ENCODE measurements at places on chromosomes 5 and 9. TPM values are rescaled to one million over a fixed set of nuclear protein-coding genes. Genes with fewer than 3 reads are reported as not detected.

SHOC1 gene
- 0.07 TPM for total RNA-seq

DNA sequence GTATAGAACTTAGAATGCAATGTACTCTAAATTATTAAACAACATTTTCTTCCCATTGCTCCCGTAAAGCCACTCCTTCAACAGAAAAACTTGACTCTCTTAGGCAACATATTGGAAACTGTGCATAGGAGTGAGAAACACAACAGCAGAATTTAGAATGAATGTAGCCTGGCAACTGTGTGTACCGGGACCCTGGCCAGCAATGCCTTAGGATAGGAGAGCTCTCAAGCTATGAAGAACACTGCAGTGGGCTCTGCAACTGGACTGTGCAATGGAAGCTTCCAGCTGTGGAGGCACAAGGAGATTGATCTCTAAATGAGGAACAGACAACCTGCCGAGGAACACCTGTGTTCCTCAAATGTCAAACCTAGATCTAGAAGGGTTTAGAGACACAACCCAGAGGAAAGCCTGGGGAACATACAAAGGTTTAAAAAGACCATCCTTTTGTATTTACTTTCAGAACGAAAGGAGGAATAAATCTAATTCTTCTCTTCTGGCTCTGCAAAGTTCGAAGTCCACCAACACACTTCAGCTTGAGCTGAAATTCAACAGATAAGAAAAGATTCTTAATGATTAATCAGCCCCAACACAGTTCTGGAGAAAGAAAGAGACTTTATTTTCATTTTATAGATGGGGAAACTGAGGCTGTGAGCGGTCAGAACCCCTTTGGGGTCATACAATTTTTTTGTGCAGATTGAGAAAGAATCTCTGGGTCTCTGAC lies 51.5 kb upstream of the ARL15 start:
- DNase-seq: no peak

NACC2 gene
- 27.3 TPM for total RNA-seq

DNA sequence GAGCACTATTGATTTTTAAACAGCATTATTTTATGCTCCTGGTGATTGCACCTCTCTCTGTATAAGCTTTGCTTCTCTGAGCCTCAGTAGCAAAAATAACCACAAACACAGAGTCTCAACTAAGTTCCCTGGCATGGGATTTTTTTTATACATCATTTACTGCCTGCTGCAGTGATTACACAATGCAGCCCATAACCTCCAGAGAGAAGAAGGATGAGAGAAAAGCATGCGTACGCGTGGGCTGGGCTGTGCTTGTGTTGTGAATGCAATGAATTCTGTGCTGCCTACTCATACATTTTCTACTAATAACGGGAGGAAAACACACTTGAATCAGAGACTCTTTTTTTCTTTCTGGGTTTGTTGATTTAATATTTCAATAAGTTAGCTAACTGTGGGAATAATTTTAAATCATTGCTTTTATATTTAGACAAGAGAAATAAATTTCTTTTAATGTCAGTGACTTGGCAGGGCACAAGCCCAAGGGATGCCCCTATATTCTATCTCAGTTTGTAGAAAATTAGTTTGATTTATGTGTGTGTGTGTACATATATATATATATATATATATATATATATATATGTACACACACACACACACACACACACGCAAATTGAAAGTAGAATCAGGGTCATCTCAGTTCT lies 351.5 kb downstream of the MED10 start:
- DNase-seq: no peak

KIAA1958 gene
- total RNA-seq: 2.5 TPM

QRFP gene
- not detected for total RNA-seq

- no peak for DNase-seq
Measured at GRCh38 chr5:137500615-137501225, 1.6 kb upstream of the SPOCK1 start.

DNA sequence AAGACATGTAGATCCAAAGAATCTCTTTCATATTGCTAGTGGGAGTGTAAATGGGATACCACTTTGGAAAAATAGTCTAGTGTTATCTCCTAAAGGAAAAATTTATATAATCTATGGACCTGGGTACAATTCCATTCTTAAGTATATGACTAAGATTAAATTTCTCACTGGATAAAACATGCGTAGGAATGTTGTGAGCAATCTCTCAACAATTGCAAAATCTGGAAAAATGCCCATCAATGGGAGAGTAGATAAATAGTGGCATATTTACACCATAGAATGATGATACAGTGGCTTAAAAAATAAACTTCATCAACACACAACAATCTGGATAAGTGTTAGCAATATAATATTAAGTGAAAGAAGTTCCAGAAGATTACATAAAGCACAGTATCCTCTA lies 469.5 kb downstream of the MAN2A1 start:
- DNase-seq: peak; percentile 58

CTSV gene
- 22.2 TPM for total RNA-seq

DNA sequence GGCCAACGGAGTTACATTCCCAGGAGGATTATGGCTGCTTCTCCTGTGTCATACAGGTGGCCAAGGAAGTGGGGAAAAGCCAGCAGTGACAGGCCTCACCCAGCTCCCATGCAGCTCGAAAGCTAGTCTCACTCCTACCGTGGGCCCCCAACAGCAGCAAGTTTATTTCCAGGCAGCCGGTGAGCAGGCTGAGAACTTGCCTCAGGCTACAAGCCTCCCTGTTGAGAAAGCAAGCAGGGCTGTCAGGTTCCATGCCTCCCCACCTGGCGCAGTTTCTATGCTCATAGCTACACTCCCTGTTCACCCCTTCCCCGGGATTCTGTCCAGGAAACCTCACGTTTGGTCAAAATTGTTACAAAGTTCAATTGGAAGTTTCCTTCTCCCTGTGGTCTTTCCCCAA lies 27.5 kb upstream of the DNAH5 start:
- DNase-seq: no peak

PLPP1 gene
- 122 TPM for total RNA-seq

- peak; percentile 12 for DNase-seq
Measured at GRCh38 chr9:83336706-83337105, 201.5 kb downstream of the FRMD3 start.

DNA sequence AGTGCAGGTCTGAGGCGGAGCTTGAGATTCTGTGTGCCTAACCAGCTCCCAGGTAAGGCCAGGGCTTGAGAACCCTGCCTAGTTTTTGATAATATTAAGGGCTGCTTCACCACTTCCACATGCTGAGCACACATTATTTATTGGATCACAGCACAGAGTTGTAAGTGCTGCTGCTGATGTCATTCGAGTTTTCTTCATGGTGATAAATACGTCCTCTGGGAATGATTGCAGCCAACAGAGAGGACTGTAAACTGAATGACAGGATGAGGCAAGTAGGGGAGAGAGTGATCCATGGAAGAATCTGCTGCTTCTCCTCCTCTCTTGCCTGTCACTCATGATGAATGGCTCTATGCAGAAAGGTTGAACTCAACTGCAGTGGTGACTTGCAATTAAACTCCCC lies 77.9 kb upstream of the VPS13A start:
- DNase-seq: no peak

CNOT6 gene
- total RNA-seq: 21.0 TPM

GRCh38 chr5:105573575-105573974 lies 2011.0 kb upstream of the NUDT12 start:
- DNase-seq: no peak

DNA sequence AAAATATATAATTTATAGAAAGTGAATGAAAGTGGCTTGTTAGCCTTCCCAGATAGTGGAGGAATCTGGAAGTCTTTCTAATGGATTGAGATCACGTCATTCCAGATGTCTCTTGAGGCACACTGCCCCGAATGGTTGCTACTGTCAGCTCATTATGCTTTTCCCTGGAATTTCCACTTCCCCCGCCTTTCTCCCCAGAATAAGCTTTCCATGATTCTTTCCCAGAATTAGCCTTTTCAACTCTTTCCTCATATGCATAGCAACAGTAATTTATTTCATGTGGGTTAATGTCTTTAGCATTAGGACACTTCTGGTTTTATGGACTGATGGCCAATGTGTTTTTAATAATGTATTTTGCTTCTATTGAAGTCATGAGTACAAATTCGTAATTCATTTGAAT lies 81.5 kb downstream of the PALM2AKAP2 start:
- DNase-seq: no peak

MIGA2 gene
- total RNA-seq: 16.3 TPM

- no peak for DNase-seq
Measured at GRCh38 chr9:129596541-129597331, 24.2 kb downstream of the C9orf50 start.

MCC gene
- 46.2 TPM for total RNA-seq

- peak; percentile 95 for DNase-seq
Measured at GRCh38 chr9:115672477-115673316, 480.9 kb upstream of the PAPPA start.

PCDHB5 gene
- 0.12 TPM for total RNA-seq

DNA sequence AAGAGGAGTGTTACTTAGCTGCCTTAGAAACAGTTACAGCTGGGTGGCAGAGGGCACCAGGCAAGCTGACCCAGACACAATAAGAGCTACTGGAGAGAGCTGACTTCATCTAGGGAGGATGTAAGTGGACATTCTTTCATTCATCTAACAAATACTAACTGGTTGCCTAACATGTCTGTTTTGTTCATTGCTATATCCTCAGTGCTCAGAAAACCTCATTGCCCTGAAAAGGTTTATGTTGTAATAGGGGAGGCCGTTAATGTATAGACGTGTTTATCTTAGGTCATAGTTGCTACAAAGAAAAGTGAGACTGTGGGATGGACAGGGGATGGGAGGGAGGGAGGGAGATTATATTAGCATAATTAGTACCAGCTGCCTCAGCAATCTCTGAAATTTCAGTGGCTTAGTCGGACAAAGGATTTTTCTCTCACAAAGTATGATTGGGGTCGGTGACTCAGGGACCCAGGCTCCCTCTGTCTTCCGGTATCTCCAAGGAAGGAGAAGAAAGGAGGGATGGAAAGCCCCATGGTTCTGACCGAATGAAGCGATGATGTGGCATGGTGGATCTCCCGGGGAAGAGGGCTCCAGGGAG lies 2.6 kb upstream of the SNX18 start:
- no peak for DNase-seq

All from mammary epithelial cell (primary cell).